ENCODE measurements at places on chromosomes 16 and 17.
A peak's percentile ranks its signal among the peaks of the same experiment; 100 is the strongest.

DNA sequence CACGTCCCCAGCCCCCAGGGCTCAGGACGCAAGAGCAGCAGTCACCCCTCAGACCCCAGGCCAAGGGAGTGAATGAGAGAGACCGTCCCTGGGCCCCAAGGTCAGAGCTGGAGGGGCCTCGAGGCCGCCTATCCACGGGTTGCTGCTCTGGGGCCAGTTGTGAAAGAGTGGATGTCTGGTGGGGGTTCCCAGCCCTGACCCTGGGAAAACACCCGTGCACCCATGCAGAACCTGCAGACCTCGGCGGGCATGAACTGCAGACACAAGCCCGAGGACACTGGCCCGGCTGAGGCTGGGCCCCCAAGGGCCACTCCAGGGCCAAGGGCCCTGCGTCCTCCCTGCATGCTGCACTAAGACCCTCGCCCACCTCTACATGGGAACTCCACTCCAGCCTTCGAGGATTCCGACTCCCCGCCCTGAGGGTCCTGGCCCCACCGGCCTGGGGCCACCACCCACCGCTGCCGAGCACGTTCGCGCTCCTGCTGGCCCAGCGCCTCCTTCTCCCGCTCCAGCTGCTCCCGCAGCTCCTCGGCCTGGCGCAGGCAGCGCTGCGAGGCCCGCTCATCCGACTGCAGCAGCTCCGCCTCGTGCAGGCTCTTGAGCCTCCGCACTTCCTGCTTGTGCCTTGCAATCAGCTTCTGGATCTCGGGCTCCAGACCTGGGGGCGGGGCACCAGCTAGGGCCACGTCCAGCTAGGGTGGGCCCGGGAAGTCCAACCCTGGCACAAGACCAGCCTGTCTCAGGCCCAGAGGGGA lies 27.6 kb upstream of the AATK start:
- no peak for DNase-seq

DNA sequence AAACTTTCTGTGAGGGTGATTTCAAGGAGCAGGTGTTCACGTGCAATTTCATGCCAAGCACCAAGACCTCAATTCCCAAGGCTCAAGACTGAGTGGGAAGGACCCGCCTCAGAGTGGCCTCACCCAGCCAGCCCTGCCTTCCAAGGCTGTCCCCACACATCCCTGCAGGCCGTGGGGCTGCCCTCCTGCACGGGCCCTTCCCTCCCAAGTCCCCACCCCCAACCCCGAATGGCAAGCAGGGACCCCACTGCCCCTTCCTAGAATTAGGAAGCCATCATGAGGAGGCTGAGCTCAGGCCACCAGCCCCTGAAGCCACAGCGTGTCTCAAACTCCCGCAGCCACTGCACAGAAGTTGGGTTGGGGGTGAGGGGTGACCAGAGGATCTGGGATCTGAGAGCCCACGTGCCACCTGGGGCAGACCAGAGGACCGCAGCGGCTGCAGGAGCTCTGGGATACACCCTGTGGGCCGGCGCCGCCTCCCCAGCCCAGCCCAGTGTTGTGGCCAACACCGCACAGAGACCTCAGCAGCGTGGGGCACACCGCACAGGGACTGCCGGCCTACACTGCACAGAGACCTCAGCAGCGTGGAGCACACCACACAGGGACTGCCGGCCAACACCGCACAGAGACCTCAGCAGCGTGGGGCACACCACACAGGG lies 20.7 kb downstream of the GNPTG start:
- DNase-seq: no peak

- DNase-seq: no peak
Measured at GRCh38 chr17:57518587-57519581, 226.2 kb downstream of the CCDC182 start.

DNA sequence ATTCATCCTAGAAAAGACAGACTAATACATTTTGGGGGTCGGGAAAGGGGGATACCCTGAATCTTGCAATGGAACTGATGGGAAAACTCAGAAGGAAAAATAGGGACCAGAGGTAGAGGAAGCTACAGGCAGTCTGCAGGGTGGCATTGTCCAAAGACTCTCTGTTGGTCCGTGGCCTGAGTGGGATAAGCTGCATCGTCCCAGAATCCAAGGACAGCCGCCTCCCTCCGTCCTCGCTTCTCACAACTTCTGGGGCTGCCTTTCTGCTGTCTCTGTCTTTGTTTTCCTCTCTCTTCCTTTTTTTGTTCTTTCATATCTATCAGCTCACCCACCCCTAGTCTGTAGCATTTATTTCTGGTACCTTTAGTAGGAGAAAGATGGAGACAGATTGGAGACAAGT lies 1052.6 kb upstream of the RBFOX1 start:
- no peak for DNase-seq

DNA sequence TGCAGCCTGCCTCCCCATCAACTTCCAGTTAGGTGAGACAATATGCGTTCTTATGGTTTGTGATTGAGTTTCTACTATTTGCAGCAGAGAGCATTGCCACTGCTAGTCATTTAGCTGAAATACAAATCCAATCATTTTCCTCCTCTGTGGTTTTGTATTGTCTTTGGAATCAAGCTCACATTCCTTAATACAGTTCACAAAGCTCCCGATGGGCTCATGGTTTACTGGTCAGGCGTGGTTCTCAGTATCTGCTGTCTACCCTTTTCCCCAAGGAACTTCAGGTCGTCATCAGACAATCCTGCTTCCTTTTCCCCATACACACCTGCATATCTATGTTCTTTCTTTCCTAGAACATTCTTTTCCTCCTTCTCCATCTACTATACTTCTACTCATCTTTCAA lies 69.6 kb upstream of the GAS7 start:
- no peak for DNase-seq

- no peak for DNase-seq
Measured at GRCh38 chr17:79184219-79184618, 109.6 kb downstream of the ENGASE start.

DNA sequence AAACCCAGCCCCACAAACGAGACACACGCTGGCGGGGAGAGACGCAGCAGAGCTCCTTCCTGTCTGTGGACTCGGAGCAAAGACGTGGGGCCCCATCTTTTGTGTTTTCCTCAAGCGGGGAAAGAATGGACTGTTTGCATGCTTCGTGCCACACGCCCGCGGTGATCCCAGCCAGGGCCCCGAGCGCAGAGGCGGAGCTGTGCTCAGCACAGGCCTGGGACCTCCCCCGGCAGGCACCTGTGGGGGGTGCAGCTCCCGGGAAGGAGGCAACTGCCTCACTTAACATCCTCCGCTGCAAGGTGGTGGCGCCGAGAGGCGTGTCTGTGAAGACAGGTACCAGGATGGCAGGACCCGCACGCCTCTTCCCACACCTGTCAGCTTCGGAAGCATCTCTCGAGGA lies 19.1 kb downstream of the TRARG1 start:
- no peak for DNase-seq

GRCh38 chr16:49441366-49441780 lies 67.8 kb downstream of the C16orf78 start:
- DNase-seq: peak; percentile 74

GRCh38 chr17:16994631-16995030 lies 22.7 kb upstream of the TNFRSF13B start:
- DNase-seq: no peak

GRCh38 chr16:31148281-31148728 lies 1.6 kb downstream of the PRSS36 start:
- DNase-seq: no peak

- no peak for DNase-seq
Measured at GRCh38 chr16:5188318-5188988, 90.9 kb upstream of the EEF2KMT start.

GRCh38 chr16:24113115-24113745 lies 142.9 kb upstream of the CACNG3 start:
- no peak for DNase-seq

- DNase-seq: no peak
Measured at GRCh38 chr17:17411692-17412091, 65.1 kb upstream of the MED9 start.

DNA sequence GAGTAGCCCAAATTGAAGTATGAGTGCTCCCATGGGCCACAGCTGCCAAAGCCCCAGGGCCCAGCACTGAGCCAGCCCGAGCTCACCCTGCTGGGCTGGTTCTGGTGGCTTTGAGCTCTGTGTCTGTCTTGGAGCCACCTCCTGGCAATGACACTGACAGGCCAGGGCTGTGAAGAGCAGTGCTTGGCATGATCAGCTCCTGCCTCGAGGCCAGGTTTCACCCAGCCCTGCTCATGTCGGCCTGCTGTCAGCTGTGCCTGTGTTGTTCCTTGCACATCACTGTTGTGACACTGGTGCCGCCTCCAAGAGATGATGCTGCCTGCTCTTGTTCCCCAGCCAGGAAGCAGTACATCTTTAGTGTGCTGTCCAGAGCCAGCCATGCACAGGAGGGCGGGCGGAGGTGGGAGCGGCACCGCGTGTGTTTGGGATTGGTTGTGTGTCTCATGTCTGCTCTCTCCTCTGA lies 26.0 kb downstream of the PLD6 start:
- no peak for DNase-seq

GRCh38 chr16:74321356-74321755 lies 24.7 kb downstream of the PSMD7 start:
- DNase-seq: no peak
